H7 (cell line): ENCODE measurements at places on chromosomes 5 and 9. TPM values are rescaled to one million over a fixed set of nuclear protein-coding genes. Genes with fewer than 3 reads are reported as not detected.

Gene OR1J2
- not detected in 2 replicates for total RNA-seq

- DNase-seq = peak; percentile 94
Measured at GRCh38 chr9:132546148-132547051, 36.0 kb upstream of the BARHL1 start.

DNA sequence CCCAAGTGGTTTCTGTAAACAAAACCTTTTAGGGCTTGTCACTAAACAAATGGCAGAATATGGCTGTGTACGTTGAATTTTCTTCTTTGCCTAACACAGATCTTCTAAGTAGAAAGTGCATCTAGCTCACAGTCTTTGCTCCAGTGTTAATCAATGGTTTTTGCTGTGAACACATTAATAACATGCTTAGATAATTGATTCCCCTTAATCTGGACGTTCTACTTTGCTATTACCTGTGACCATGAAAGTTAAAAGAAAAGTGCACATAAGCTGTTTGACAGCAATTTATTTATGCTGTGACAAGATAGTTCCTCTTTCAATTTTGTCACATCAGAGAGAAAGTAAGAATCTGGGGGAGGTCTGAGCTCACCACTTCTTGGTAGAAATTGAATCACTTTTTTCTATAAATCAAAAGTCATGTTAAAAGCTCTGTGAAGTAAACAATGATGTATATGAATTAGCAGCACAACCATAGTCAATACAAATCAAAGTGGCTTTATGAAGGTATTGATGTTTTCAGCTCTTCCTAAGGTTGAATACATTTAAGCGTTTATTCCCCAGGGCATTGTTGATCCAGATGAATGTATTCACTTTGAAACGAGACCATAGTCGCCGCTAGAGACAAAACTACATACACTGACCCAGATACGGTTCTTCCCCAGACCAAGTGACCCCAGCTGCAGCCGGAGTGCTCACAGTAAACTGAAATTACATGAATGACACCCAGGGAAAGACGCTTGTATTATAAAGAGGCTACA is 174.6 kb upstream of the ZNF608 start:
- no peak for DNase-seq

DNA sequence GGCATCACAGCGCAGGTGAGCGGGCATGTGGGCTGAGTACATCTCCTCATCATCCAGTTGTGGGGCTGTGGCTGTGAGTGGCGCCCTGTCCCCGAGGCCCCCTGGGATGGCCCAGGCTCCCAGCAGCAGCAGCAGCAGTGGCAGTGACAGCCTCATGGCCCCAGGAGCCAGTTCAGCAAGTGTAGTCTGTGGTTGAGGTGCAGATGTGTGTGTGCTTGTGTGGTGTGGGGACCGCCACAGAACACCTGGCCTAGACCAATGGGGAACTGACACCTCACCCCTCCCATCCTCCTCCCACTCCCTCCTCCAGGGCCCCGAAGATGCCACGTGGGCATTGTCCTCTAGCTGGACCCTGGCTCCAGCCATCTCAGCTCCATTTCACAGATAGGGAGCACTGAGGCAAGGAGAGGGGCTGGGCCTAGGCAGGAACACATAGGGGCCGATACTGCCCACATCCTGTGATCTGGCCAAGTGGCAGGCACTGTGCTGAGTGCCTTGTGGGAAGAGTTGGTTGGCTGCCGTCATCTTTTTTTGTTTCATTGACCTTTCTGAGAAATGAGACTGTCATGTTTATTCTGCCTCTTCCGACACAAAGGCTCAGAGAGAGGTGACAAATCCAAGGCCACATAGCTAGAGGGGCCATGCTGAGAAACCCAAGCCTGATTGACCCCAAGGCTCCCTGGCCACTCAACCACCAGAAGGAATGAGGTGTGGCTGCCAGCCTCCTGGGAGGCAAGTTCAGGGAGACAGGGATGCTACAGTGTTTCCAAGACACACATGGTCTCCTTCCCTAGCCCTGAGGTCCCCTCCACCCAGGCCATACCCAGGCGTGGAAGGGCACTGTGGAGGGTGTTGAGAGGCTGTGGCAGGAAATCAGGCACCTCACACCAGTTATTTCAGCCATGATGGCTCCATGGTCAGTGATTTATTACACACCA is at the start of gene MZB1:
Gene MZB1 (minus strand): TSS at position 213 of the 938 bp plus-strand sequence. CDS start 57 bp downstream, at position 156.
- DNase-seq = no peak

DNA sequence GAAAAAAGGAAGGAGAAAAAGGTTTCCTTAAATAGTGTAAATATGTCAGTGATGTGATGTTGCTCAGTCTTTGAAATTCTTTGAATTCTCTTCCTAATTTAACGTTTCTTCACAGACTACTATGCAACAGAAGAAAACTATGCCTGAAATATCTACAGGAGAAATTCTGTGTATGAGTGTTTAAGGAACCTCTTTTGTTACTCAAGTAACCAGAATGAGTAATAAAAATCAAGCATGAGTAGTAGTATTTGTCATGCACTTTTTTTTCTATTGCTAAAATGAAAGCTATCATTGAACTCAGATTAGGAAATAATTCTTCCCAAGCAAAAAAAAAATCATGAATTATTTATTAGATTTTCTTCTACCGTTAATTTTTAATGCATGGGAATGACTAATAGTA is 20.3 kb upstream of the THG1L start:
- no peak for DNase-seq

DNA sequence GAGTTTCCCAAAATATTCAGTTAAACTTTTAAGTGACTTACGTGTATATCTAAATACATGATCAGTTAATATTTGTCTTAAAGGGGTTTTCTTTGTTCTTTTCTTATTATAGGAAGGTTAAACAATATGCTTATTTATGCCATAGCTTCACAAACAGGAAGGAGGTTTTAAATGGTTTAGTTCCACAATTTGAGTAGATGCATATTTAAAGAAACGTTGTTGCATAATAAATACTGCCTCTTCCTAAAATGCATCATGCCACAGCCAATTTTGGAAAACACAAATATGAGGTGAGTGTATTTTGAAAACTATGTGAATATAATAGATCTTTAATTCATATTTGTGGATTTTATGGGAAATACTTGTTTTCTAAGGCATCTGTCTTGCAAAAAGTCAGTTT is 2.5 kb upstream of the ADRB2 start:
- DNase-seq = no peak
